ENCODE measurements at places on chromosomes 5 and 9. TPM values are rescaled to one million over a fixed set of nuclear protein-coding genes. Genes with fewer than 3 reads are reported as not detected.
A peak's percentile ranks its signal among the peaks of the same experiment; 100 is the strongest.

DNA sequence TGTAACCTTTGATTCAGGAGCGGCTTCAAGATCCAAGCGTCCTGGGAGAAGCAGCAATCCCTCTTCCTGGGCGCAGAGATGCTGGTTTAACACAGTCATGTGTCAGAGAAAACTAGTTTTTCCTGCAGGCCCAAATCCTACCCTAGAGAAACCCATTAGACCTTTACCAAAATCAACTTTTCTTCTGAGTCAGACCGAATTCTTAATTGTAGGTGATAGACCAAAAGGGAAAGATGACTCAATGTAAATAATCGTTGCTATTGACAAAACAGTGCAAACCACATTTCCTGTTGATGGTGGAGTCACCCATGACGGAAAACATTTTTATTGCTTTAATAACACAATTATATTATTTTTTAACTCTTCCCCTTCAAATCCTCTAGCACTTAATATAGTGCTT, 40.1 kb downstream of the SLC1A1 start:
- DNase-seq = peak; percentile 31

GRCh38 chr5:95487880-95488279, 66.9 kb downstream of the SKIC3 start:
- DNase-seq = no peak

The CBY3 gene
- total RNA-seq = not detected

DNA sequence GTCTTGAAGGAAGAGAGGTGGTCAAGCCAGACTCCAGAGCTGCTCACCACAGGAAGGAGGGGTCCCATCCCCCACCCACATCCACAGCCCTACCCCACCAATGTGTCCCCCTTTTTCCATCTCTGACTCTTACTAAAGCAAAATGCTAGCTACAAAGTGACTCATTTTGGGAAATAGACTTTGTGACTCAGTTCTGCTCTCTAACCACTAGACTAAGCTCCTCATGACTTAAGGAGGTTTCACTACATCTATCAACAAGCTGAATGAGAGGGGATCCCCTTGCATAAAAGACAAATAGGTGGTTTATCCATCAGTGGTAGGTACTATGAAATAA, 35.1 kb upstream of the ADRB2 start:
- DNase-seq = peak; percentile 46

The STC2 gene
- 0.03 TPM for total RNA-seq

The PCDHGB3 gene
- 0.81 TPM for total RNA-seq
